Activated T-helper 1 cell treated with anti-CD3 and anti-CD28 coated beads, Interleukin-12 subunit alpha, Interleukin-12 subunit beta, Interleukin-2, Interleukin-4 antibody, amounts not matched to agents 30 ng/mL and 10 ng/mL and 1 ng/mL, durations not matched to agents 14 hours and 24 hours and 36 hours (primary cell): ENCODE measurements at places on chromosomes 4 and X. TPM values are rescaled to one million over a fixed set of nuclear protein-coding genes. Genes with fewer than 3 reads are reported as not detected.
A peak's percentile ranks its signal among the peaks of the same experiment; 100 is the strongest.

- peaks cover 53% of the 10 kb centered on the region for H3K4me1 ChIP-seq
- no peak overlapping the region for H3K4me3 ChIP-seq
- peak overlapping the region; percentile 64 for H3K27ac ChIP-seq
- no peak for DNase-seq
- no peaks in the 10 kb centered on the region for H3K27me3 ChIP-seq
These were observed 17.6 kb downstream of the SLC2A9 start for GRCh38 chr4:10003666-10004065.

- no peaks in the 10 kb centered on the region for H3K27me3 ChIP-seq
- H3K27ac ChIP-seq: no peak overlapping the region
- H3K4me3 ChIP-seq: no peak overlapping the region
- H3K36me3 ChIP-seq: peaks cover 2% of the 10 kb centered on the region
These were observed 73.2 kb downstream of the JAKMIP1 start for GRCh38 chr4:6126971-6127745.

GRCh38 chr4:138919094-138919936, 96.3 kb upstream of the NOCT start:
- peaks cover 7% of the 10 kb centered on the region for H3K4me1 ChIP-seq
- peak overlapping the region; percentile 59 for H3K27ac ChIP-seq
- DNase-seq: peak; percentile 16
- H3K4me3 ChIP-seq: no peak overlapping the region
- H3K36me3 ChIP-seq: no peaks in the 10 kb centered on the region

- peak overlapping the region; percentile 18 for H3K27ac ChIP-seq
- peaks cover 13% of the 10 kb centered on the region for H3K36me3 ChIP-seq
- no peak overlapping the region for H3K4me3 ChIP-seq
These were observed 26.3 kb downstream of the FLNA start for GRCh38 chrX:154348114-154348531.

GRCh38 chr4:135210341-135210740, 1008.8 kb upstream of the PABPC4L start:
- H3K36me3 ChIP-seq: no peaks in the 10 kb centered on the region
- H3K4me1 ChIP-seq: no peaks in the 10 kb centered on the region
- no peak overlapping the region for H3K27ac ChIP-seq

DNA sequence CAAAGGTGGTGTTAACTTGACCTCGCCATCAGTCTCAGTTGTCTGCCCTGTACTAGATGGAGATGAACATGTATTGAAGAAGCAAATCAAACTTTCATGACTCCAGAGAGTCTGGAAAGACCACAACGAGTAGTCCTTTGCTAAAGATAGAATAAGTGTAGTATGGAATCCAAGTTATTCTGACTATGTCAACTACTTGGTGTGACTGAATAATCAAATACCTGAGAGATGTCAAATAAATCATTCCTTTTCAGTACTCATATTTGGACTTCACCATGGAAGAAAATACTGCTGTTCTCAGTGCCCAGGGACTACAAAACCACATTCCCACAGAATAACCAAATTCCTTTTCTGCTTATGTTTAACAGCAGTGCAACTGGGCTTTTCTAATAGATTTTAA, 161.2 kb upstream of the SPRY1 start:
- no peak overlapping the region for H3K4me3 ChIP-seq
- H3K4me1 ChIP-seq: no peaks in the 10 kb centered on the region
- DNase-seq: no peak
- H3K27me3 ChIP-seq: no peaks in the 10 kb centered on the region

DNA sequence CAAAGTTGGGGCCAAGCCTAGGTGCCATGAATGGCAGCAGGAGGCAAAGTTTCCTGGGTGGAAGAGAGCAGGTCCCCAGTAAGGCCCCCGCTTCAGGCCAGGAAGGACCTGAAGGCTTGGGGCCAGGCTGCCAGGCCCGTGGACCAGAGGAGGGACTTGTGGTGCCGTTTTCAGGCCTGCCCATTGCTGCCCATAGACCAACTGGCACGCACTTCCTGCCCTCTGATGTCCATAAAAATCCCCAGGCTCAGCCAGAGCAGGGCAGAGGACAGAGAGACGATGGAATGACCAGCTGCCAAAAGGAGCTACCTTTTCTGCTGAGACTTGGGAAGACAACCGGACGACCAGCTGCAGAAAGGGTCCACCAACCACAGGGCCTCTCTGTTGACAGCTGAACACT, 1205.5 kb downstream of the ARAP2 start:
- no peak overlapping the region for H3K4me3 ChIP-seq
- no peaks in the 10 kb centered on the region for H3K36me3 ChIP-seq
- H3K27ac ChIP-seq: no peak overlapping the region
- no peaks in the 10 kb centered on the region for H3K4me1 ChIP-seq
- no peak for DNase-seq
- H3K27me3 ChIP-seq: peaks cover 1% of the 10 kb centered on the region

Gene PPA2
- total RNA-seq: 58.9 and 67.2 TPM in 2 replicates

Gene HSFX4
- total RNA-seq: not detected in 2 replicates

Gene AKAP14
- total RNA-seq: not detected in 2 replicates

DNA sequence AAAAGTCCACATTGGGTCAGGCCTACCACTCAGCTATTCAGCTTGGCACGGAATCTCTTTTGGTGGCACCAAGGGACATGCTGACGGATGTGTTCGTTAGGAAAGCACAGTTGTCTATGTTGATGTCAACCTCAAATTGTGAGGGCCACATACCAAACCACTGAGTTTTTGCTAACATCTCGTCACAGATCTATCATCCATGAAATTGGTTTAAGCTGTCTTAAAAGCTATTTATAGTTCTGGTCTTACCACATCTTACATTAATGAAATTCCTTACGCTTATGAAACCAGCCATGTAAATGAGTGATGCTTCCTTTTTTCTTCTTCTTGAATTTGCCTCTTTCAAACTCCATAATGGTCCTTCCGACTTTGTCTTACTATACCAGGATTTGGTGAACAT, 101.5 kb downstream of the MGST2 start:
- peaks cover 7% of the 10 kb centered on the region for H3K27me3 ChIP-seq
- no peaks in the 10 kb centered on the region for H3K36me3 ChIP-seq
- no peaks in the 10 kb centered on the region for H3K4me1 ChIP-seq
- DNase-seq: no peak

GRCh38 chr4:113060853-113061252, 11.4 kb downstream of the ANK2 start:
- DNase-seq: no peak
- H3K4me3 ChIP-seq: no peak overlapping the region
- no peaks in the 10 kb centered on the region for H3K4me1 ChIP-seq
- no peak overlapping the region for H3K27ac ChIP-seq
- H3K27me3 ChIP-seq: no peaks in the 10 kb centered on the region

GRCh38 chr4:124913237-124913636, 200.7 kb upstream of the ANKRD50 start:
- H3K4me3 ChIP-seq: no peak overlapping the region
- H3K36me3 ChIP-seq: no peaks in the 10 kb centered on the region
- H3K27me3 ChIP-seq: no peaks in the 10 kb centered on the region
- no peaks in the 10 kb centered on the region for H3K4me1 ChIP-seq
- DNase-seq: no peak

- H3K27me3 ChIP-seq: no peaks in the 10 kb centered on the region
- H3K36me3 ChIP-seq: no peaks in the 10 kb centered on the region
- H3K4me1 ChIP-seq: no peaks in the 10 kb centered on the region
- DNase-seq: no peak
- H3K4me3 ChIP-seq: no peak overlapping the region
These were observed 356.9 kb downstream of the DTHD1 start for GRCh38 chr4:36638273-36638811.

GRCh38 chr4:88446124-88446523, 10.8 kb upstream of the HERC5 start:
- H3K4me3 ChIP-seq: no peak overlapping the region
- H3K27ac ChIP-seq: no peak overlapping the region
- no peak for DNase-seq
- peaks cover 48% of the 10 kb centered on the region for H3K36me3 ChIP-seq
- peaks cover 18% of the 10 kb centered on the region for H3K4me1 ChIP-seq

DNA sequence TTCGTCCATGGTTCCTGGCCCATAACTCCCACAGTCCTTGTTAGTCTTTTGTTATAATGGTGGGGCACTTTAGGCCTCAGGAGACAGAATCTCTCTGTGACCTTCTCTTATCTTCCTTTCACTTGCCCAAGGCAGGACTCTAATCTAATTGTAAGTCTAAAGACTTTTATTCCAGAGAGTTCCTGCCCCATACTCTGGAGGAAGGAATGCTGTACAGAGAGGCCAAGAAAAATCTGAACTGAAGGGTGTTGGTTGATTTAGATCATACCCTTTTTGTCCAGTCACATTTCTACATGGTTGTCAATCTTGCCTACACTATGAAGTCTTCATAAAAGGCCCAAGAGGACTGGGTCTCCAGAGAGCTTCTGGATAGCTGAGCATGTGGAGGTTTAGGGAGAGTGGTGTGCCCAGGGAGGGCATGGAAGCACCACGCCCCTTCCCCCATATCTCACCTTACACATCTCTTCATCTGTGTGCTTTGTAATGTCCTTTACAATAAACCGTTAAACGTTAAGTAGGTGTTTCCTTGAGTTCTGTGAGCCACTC, 84.5 kb downstream of the AFF1 start:
- H3K27me3 ChIP-seq: no peaks in the 10 kb centered on the region
- peak overlapping the region; percentile 45 for H3K27ac ChIP-seq
- no peak overlapping the region for H3K4me3 ChIP-seq
- H3K4me1 ChIP-seq: peaks cover 68% of the 10 kb centered on the region
- peaks cover 7% of the 10 kb centered on the region for H3K36me3 ChIP-seq
- no peak for DNase-seq

DNA sequence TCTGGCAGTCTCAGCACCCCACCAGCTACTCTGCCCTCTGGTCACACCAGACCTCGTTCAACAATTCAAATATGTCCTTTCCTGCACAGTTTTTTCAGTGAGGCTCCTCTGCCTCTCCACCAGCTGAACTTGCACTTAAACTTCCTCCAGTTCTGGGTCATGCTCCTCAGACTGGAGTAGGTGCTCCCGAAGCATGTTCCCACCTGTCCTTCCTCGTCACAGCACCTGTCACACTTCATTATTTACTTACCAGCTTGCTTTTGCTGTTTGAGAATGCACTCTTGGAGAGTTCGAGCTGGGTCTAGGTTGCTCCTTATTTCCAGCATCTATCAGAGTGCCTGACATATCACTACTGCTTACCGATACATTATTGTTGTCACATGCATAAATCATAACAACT, 144.8 kb upstream of the TTC29 start:
- H3K4me1 ChIP-seq: no peaks in the 10 kb centered on the region
- H3K27ac ChIP-seq: no peak overlapping the region
- H3K4me3 ChIP-seq: no peak overlapping the region
- no peaks in the 10 kb centered on the region for H3K36me3 ChIP-seq

Gene PAK3
- 0.03 TPM in 1 of 2 replicates, not detected in the other for total RNA-seq

Gene F9
- total RNA-seq: not detected in 2 replicates

Gene ADAM29
- not detected in 2 replicates for total RNA-seq

Gene XK
- 0.27 and 0.39 TPM in 2 replicates for total RNA-seq

GRCh38 chrX:148049441-148049840, 68.3 kb downstream of the FMR1NB start:
- H3K4me3 ChIP-seq: no peak overlapping the region
- no peaks in the 10 kb centered on the region for H3K4me1 ChIP-seq
- H3K36me3 ChIP-seq: no peaks in the 10 kb centered on the region
- no peak overlapping the region for H3K27ac ChIP-seq
- H3K27me3 ChIP-seq: no peaks in the 10 kb centered on the region
- no peak for DNase-seq

Gene CPE
- total RNA-seq: 0.07 TPM in 1 of 2 replicates, not detected in the other

DNA sequence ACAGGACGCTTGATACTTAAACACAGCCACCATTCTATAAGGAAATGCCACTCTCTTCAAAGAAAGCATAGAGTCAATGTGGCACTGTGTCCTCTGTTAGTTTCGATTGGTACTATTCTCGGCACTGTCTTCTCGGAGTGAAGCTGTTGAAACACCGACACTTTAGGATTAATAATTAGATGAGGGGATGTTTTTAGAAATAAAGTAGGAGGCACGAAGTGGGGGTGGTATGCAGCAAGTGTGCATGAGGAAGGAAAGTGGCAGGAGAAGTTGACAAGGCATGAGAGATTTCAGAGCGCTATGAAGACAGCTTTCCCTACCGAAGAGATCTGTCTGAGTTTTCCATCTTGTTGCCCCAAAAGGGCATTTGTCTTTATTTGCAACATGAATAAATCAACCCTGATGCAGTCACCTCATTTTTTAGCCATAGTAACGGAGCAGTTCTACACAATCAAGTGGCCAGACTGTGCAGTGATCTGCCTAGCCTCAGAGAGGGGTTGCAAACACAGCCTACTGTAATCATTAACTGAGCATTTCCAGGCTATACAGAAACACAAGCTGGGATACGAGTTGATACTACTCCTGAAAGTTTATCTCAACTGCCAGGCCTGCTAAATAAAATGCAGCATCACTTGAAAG, 8.3 kb downstream of the GPRIN3 start:
- H3K27me3 ChIP-seq: no peaks in the 10 kb centered on the region
- no peak for DNase-seq
- peak overlapping the region; percentile 98 for H3K27ac ChIP-seq
- peaks cover 84% of the 10 kb centered on the region for H3K4me1 ChIP-seq
- peaks cover 26% of the 10 kb centered on the region for H3K36me3 ChIP-seq

- no peak overlapping the region for H3K27ac ChIP-seq
- no peak overlapping the region for H3K4me3 ChIP-seq
- no peaks in the 10 kb centered on the region for H3K4me1 ChIP-seq
These were observed 56.3 kb upstream of the STOX2 start for GRCh38 chr4:183848805-183849204.

DNA sequence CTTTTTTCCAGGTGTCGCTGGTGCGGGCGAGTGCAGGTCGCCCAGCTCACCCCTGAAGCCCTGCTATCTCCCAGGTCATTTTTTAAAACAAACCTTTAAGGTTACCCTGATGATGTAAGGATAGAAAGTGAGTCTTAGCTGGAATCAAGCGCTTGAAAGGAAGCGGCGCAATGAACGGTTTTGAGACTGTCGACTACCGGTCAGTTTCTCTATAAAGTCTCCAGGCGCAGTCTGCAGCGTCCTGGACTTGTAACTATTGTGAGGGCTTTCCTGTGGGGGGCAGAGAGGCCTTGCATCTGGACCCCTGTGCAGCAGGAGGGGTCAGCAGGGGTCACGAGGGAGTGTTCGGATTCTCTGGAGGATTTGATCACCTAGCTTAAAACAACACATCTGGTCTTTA, 1.6 kb downstream of the KIT start:
- H3K27ac ChIP-seq: no peak overlapping the region
- peaks cover 69% of the 10 kb centered on the region for H3K27me3 ChIP-seq
- H3K4me1 ChIP-seq: peaks cover 6% of the 10 kb centered on the region
- no peaks in the 10 kb centered on the region for H3K36me3 ChIP-seq
- no peak for DNase-seq

Gene PAGE5
- not detected in 2 replicates for total RNA-seq

- no peak overlapping the region for H3K27ac ChIP-seq
- H3K4me1 ChIP-seq: no peaks in the 10 kb centered on the region
- no peak for DNase-seq
- H3K36me3 ChIP-seq: no peaks in the 10 kb centered on the region
These were observed 229.6 kb upstream of the AGTR2 start for GRCh38 chrX:115940888-115941332.

Gene PRDM5
- total RNA-seq: not detected in 2 replicates

DNA sequence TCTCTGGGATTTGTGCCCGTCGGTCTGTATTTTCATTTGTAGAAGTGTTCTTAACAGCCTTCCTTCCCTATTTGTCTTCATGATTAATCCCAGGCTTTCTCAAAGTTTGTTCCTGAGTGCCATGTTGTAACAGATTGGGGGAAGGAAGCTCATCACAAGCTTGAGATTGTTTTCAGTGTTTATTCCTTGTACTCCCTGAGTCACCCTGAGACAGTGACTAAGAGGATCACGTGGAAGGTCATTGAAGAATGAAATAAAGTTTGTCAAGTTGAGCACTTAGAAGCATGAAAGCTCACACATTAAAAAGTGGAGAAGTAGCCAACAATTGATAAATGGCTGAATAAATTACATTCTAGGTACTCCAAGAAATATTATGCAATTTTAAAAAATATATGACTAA, 153.5 kb upstream of the FAM241A start:
- no peaks in the 10 kb centered on the region for H3K4me1 ChIP-seq
- peaks cover 5% of the 10 kb centered on the region for H3K27me3 ChIP-seq
- H3K27ac ChIP-seq: no peak overlapping the region
- no peak overlapping the region for H3K4me3 ChIP-seq
- H3K36me3 ChIP-seq: no peaks in the 10 kb centered on the region
